Activated CD8-positive, alpha-beta T cell treated with anti-CD3 and anti-CD28 coated beads, Interleukin-2, amount 10 ng/mL, durations not matched to agents 7 days and 5 days (primary cell): ENCODE measurements at places on chromosomes 5 and 9.

- no peaks in the 10 kb centered on the region for H3K4me1 ChIP-seq
- DNase-seq, result no peak
- no peaks in the 10 kb centered on the region for H3K27me3 ChIP-seq
- H3K4me3 ChIP-seq, result no peak overlapping the region
Observed at GRCh38 chr5:3615217-3615616, 19.6 kb downstream of the IRX1 start.

DNA sequence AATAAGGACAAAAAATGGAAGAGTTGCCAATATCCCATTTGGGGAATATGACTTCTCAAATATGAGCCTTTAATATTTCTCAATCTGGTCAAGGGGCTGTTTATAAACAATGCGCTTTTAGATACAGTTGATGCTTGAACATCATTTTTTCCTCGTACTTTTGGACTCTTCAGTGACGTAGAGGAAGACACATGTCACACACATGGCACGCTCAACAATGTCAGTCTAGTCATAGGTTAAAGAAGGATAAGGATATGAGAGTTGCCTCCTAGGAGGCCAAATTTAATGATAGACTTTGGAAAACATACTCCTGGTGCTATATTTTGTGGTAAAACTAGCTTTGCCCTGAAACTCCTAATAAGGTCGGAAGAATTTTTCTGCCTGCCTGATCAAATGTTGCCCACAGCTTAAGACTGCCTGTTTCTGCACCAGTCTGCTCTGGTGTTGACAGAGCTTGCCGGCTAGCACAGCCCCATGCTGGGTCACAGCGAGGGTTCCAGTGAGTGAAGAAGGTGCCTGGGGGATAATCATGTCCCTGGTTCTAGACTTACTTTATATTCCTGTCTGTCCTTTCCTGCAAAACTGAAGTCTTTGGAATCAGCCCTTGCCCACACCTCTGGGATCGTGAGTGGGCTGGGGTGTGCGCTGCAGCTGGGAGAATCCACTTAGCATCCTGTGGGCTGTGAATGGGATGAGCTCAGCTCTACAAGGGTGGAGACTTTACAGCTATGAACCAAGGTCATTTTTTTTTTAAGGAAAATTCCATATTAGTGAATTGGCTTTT is 230.8 kb upstream of the IRX4 start:
- H3K4me1 ChIP-seq, result no peaks in the 10 kb centered on the region
- H3K27ac ChIP-seq, result no peak overlapping the region
- no peaks in the 10 kb centered on the region for H3K27me3 ChIP-seq

DNA sequence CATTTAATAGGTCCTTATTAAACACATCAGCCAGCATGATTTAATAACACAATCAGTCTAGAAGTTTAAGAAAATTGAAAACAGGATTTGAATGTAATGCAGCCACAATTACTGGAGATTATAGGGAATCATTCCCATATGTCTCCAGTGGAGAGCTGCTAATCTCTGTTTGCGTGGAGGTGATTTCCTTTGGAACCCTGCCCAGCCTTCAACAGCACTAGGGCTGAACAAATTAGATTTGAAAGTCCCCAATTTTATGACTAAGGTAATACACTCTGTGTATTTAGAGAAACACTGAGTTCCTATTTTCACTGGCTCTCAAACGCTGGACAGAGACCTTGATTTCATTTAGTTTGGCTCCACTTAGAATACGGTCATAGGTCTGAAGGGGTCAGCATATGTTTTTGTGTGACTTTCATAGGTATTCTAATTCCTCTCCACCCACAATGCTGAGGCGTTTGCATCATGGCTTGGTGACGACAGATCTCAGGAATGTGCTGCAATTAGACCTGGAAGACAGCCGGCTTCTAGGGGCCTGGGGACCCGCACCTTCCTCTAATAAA is 508.3 kb downstream of the EBF1 start:
- no peak overlapping the region for H3K4me3 ChIP-seq

DNA sequence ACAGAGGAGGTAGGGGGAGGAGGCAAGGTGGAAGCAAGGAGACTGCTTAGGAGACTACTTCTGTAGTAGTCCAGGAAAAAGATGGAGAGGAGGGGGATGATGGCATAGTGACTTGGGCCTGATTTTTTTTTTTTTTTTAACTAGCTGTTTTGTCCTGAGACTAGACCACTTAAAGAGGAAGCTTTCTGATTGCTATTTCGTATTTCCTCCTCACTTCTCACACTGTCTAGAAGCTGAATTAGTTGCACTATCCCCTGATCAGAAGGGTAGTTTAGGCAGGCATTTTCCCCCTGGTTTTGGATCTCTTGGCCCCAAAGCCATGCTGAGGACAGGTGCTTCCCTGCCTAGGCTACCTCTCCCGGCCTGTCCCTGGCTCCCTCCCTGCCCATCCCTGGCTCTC is 14.9 kb downstream of the LARP1 start:
- H3K4me3 ChIP-seq, result no peak overlapping the region
- peak overlapping the region; percentile 76 for H3K27ac ChIP-seq
- H3K27me3 ChIP-seq, result no peaks in the 10 kb centered on the region

- peak overlapping the region; percentile 82 for H3K27ac ChIP-seq
- peaks cover 63% of the 10 kb centered on the region for H3K4me1 ChIP-seq
- peak overlapping the region; percentile 67 for H3K4me3 ChIP-seq
- H3K36me3 ChIP-seq, result peaks cover 5% of the 10 kb centered on the region
- peaks cover 5% of the 10 kb centered on the region for H3K27me3 ChIP-seq
- DNase-seq, result no peak
Observed at GRCh38 chr9:134395737-134396257, 69.5 kb downstream of the RXRA start.
